ENCODE measurements at places on chromosomes 5 and 9.

DNA sequence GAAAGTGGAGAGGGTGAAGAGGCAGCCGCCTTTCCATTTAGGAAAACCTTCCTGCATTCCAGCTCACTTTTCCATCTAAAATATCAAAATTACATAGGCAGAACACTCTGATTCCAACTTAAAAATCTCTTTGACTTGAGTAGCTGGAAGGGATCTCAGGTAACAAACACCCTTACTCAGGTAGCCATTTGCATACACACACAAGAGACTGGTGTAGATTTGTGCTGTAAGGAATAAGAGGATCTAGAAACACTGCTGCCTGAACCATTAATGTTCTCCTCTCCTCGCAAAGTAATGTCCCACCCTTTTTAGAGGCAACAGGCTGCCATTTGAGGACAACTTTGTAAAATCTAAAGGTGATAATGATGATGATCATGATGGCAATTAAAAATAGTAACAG is 53.5 kb downstream of the BNC2 start:
- no peaks in the 10 kb centered on the region for H3K36me3 ChIP-seq
- peaks cover 2% of the 10 kb centered on the region for H3K4me1 ChIP-seq
- no peaks in the 10 kb centered on the region for H3K27me3 ChIP-seq
- no peak overlapping the region for H3K27ac ChIP-seq

- no peak overlapping the region for H3K4me3 ChIP-seq
- H3K36me3 ChIP-seq, result no peaks in the 10 kb centered on the region
- H3K27me3 ChIP-seq, result peaks cover 3% of the 10 kb centered on the region
- no peaks in the 10 kb centered on the region for H3K4me1 ChIP-seq
- DNase-seq, result no peak
These were observed 15.9 kb downstream of the ENG start for GRCh38 chr9:127838375-127839078.

GRCh38 chr9:109132567-109133021 is 12.8 kb upstream of the TMEM245 start:
- H3K4me3 ChIP-seq, result no peak overlapping the region
- no peak for DNase-seq
- no peaks in the 10 kb centered on the region for H3K27me3 ChIP-seq
- no peaks in the 10 kb centered on the region for H3K36me3 ChIP-seq

DNA sequence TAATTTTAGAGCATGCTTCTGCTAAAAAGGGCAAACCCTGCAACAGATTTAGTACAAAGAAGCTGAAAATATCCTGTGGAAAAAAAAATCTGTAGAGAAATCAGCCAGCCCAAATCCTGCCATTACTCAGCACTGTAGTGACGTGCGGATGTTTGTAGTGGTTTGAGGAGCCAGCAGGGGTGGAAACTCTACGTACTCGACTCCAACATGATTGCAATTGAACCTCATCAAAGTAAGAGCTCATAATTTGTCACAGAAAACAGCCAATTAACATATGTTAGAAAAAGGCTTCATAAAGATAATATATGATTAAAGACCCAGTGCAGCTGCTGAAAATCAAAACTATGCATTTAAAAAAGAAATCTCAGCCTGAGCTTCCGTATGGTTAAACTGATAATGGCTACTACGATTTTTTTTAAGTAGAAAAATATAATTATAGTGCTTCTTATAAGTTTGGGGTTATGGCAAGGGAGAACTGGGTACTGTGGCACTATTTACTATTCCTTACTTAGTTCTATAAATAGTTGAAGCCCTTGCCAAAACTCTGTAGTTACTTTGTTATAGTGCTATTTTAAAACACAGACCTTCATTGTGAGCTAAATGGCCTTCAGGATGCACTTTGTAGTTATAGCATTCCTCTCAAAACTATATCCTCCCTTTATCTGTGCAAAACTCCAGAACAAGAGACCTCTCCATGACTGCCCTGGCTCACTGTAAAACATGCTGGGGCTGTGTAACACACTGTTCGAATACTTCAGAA is 49.4 kb downstream of the MEF2C start:
- H3K4me1 ChIP-seq, result peaks cover 6% of the 10 kb centered on the region
- H3K4me3 ChIP-seq, result no peak overlapping the region
- DNase-seq, result peak; percentile 54
- no peak overlapping the region for H3K27ac ChIP-seq
- no peaks in the 10 kb centered on the region for H3K36me3 ChIP-seq

GRCh38 chr5:172115541-172115982 is 72.5 kb downstream of the STK10 start:
- peak overlapping the region; percentile 26 for H3K4me3 ChIP-seq
- peaks cover 25% of the 10 kb centered on the region for H3K36me3 ChIP-seq
- H3K4me1 ChIP-seq, result peaks cover 15% of the 10 kb centered on the region
- DNase-seq, result no peak
- peak overlapping the region; percentile 71 for H3K27ac ChIP-seq
- H3K27me3 ChIP-seq, result no peaks in the 10 kb centered on the region

- H3K4me1 ChIP-seq, result no peaks in the 10 kb centered on the region
- no peak overlapping the region for H3K27ac ChIP-seq
- DNase-seq, result no peak
These were observed 6.2 kb downstream of the TRIM32 start for GRCh38 chr9:116693233-116693731.

DNA sequence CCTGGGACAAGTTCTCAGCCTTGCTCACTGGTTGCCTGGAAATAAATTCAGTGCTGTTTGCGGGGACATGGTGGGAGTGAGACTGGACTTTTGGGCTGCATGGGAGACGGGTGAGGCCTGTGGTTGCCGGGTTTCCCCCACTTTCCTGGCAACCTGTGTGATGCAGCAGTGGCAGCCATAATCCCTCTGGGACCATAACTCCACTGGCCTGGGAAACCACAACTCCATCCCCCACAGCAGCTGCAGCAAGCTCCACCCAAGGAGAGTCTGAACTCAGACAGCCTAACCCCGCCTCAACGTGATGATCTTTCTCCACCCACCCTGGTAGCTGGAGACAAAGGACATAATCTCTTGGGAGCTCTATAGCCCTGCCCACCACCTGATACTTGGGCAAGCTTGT is 349.9 kb downstream of the PIK3R1 start:
- no peak for DNase-seq
- H3K4me1 ChIP-seq, result no peaks in the 10 kb centered on the region
- no peak overlapping the region for H3K27ac ChIP-seq
- H3K27me3 ChIP-seq, result no peaks in the 10 kb centered on the region

DNA sequence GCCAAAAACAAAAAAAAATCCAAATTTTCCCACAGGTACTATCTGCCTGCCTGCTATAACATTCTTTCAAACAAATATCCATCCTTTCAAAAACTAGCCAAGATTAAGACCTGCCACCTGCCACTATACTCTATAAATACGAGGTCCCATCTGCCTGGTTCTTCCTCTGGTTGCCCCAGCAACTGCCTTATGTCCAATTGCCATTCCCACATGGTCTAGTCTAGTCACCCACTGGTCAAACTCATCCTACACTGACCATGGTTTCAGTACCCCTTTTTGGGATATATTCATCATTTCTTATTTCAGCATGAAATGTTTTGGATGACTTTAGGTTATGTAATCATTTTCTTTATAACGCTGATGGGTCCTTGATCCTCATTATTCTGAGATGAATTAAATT is 95.1 kb upstream of the CCNG1 start:
- DNase-seq, result no peak
- H3K27ac ChIP-seq, result no peak overlapping the region
- no peaks in the 10 kb centered on the region for H3K4me1 ChIP-seq
- H3K36me3 ChIP-seq, result no peaks in the 10 kb centered on the region
- no peak overlapping the region for H3K4me3 ChIP-seq

GRCh38 chr5:89849830-89850512 is 559.6 kb downstream of the CETN3 start:
- H3K27ac ChIP-seq, result no peak overlapping the region
- no peaks in the 10 kb centered on the region for H3K27me3 ChIP-seq
- DNase-seq, result no peak
- no peaks in the 10 kb centered on the region for H3K36me3 ChIP-seq

- no peak overlapping the region for H3K27ac ChIP-seq
- no peaks in the 10 kb centered on the region for H3K27me3 ChIP-seq
- H3K4me1 ChIP-seq, result no peaks in the 10 kb centered on the region
- no peak overlapping the region for H3K4me3 ChIP-seq
These were observed 9.1 kb downstream of the ZCCHC9 start for GRCh38 chr5:81310402-81311063.

DNA sequence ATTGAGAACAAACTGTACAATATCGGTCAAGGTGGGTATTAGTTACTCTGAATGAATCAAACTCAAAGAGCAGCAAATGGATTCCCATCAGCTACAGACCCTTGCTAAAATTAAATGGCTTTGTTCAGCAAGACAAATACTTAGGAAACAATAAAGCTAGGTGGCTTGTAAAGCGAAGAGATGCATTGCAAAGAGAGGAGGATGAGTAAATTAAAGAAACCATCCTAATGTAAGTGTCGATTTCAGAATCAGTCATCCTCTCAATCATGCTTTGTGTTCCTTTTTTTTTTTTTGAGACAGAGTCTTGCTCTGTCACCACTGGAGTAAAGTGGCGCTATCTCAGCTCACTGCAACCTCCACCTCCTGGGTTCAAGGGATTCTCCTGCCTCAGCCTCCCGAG is 359.2 kb upstream of the ZNF462 start:
- no peak for DNase-seq
- H3K4me1 ChIP-seq, result no peaks in the 10 kb centered on the region
- H3K27me3 ChIP-seq, result no peaks in the 10 kb centered on the region
- H3K27ac ChIP-seq, result no peak overlapping the region
- H3K4me3 ChIP-seq, result no peak overlapping the region
- H3K36me3 ChIP-seq, result no peaks in the 10 kb centered on the region

DNA sequence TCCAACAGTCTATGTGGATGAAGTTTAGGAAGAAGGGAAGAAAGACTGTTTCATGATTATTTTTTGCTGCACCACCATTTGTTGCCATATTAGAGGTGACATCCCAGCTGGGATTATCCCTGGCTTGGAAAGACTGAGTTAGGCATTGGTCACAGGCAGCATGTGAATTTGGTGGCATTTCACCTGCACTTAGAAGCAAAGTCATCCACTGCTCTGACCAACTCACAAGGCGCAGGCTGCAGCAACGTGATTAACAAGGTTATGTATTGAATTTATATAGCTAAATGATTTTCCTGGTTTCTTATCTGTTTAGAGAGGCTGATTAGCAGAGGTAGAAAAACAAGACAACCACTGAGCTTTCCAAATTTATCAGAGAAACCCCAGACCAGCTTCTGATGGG is 2.7 kb downstream of the FYB1 start:
- H3K27ac ChIP-seq, result peak overlapping the region; percentile 60
- DNase-seq, result no peak
- H3K27me3 ChIP-seq, result no peaks in the 10 kb centered on the region
- peaks cover 41% of the 10 kb centered on the region for H3K4me1 ChIP-seq
- no peaks in the 10 kb centered on the region for H3K36me3 ChIP-seq
- no peak overlapping the region for H3K4me3 ChIP-seq

GRCh38 chr5:116359592-116359991 is 215.0 kb downstream of the SEMA6A start:
- H3K4me3 ChIP-seq, result no peak overlapping the region
- H3K36me3 ChIP-seq, result no peaks in the 10 kb centered on the region
- DNase-seq, result no peak
- no peaks in the 10 kb centered on the region for H3K4me1 ChIP-seq
- H3K27me3 ChIP-seq, result no peaks in the 10 kb centered on the region

DNA sequence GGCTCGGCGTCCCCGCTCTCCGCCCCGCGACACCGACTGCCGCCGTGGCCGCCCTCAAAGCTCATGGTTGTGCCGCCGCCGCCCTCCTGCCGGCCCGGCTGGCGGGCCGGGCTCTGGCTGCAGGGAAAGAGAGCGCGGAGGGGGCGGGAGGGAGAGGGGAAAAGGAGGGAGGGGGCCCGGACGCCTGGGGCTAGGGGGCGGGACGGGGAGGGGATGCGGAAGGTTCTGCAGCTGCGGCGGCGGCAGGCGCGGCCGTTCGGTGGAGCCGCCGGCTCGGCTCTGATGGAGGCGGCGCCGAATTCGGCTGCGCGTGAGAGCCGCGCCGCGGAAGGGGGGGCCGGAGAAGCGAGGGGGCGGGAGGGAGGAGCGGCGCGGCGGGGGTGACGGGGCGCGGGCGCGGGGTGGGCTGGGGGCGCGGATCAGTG is at the start of gene MARCHF11:
Gene MARCHF11 (minus strand): TSS at position 281 of the 425 bp plus-strand sequence. CDS start 216 bp downstream, at position 65.
- H3K36me3 ChIP-seq, result no peaks in the 10 kb centered on the region
- DNase-seq, result no peak
- peaks cover 37% of the 10 kb centered on the region for H3K27me3 ChIP-seq
- H3K4me3 ChIP-seq, result no peak within 1 kb of the TSS

DNA sequence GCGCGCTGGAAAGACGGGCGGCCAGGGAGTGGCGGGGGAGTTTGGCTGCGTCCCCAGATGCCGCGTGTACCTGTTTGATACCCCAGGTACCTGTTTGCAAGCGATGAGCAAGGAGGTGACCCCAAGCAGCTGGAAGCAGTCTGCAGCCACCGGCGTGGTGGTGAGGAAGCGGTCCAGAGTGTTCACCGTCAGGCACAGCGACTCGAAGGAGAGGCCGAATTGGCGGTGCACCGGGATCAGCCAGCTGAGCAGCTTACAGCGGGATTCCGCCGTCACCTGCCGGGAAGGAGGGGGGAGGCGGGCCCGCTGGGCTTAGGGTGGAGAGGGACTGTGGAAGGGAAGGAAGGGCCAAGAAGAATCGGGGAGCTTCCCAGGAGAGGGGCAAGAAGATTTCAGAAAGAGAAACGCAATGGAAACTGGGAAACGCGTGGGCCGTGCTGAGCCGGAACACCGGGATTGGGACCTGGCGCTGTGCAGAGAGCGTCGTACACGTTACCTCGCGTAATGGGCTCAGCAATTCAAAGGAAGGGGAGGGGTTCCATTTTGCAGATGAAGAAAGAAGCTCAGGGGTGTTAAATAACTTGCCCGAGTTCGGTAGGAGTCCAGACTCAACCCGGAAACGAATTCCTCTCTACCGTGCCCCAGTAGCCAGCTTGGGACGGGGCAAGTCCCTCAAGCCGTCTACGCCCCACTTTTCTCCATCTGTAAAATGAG is 980 bp downstream of the CCNO start:
- no peak overlapping the region for H3K27ac ChIP-seq
- H3K27me3 ChIP-seq, result peaks cover 68% of the 10 kb centered on the region
- no peaks in the 10 kb centered on the region for H3K36me3 ChIP-seq
- H3K4me3 ChIP-seq, result peak overlapping the region; percentile 21
- no peak for DNase-seq

DNA sequence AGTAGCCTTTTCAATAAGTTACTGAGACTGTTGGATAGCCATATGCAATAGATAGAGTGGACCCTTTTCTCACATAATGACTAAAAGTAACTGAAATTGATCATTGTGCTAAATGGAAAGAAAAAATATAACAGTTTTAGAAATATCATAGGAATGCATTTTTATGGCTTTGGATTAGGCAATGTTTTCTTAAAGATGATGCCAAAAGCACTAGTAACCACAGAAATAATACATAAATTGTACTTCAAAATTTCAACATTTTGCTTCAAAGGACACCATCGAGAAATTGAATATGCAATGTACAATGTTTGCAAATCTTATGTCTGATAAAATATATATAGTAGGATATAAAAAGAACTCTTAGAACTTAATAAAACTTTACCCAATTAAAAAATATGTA is 1267.5 kb upstream of the CDH9 start:
- DNase-seq, result no peak
- H3K4me3 ChIP-seq, result no peak overlapping the region
- H3K4me1 ChIP-seq, result no peaks in the 10 kb centered on the region
- H3K27ac ChIP-seq, result no peak overlapping the region
- no peaks in the 10 kb centered on the region for H3K36me3 ChIP-seq

GRCh38 chr9:2816476-2817141 is 27.3 kb downstream of the PUM3 start:
- DNase-seq, result no peak
- H3K4me1 ChIP-seq, result no peaks in the 10 kb centered on the region
- no peak overlapping the region for H3K27ac ChIP-seq
- no peak overlapping the region for H3K4me3 ChIP-seq
- H3K27me3 ChIP-seq, result no peaks in the 10 kb centered on the region
- H3K36me3 ChIP-seq, result peaks cover 22% of the 10 kb centered on the region
